Stimulated activated CD4-positive, alpha-beta T cell treated with anti-CD3 and anti-CD28 coated beads, Interleukin-12 subunit alpha, Interleukin-12 subunit beta, amount 100 ng/mL, for 24 hours (primary cell): ENCODE measurements at places on chromosomes 3 and 15.

DNA sequence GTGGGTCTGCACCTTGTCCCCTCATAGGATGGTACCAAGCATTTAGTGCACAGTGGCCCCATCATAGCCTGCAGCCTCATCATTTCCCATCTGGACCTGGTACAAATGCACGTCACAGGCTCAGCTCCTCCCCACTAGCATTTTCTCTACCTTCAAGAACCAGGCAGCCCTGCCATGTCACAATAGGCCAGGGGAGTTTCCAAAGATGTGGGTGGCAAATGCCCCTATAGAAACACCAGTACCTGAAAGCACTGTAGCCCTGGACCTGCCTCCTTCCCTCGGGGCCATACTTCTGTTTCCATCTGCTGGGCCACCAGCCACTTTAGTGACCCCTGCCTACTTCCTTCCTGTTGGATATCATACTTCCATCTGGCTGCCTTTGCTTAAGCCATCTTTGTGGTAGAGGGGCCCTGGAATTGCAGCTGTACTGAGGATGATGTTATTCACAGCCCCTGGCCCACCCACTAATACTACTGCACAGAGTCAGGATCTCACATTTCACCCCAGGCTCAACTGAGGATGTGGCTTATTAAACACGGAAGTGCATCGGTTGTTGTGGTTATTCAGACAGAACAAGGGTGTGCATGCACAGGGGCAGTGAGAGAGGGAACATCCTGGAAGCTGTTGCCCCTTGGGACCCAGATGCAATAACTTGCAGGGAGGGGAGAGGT is 3.8 kb downstream of the TCTA start:
- peak; percentile 28 for DNase-seq

DNA sequence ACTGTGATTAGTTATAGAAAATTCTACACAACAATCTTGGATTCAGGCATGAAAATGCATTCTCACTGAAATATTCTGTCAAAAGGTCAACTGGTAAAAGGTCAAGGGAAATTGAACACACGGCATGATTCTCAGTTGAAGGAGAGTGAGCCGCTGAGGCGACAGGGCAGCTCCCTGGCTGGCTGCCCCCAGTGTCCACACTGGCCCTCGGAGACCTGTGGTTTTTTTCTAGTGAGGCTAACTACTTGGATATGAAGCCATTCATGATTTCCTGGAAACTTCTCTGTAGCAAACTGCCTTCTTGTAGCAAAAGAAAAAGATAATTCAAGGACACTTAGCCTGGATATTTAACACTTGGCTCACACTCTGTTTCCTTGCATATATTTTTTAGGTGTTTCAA is 37.2 kb downstream of the AADACL2 start:
- DNase-seq, result no peak

- DNase-seq, result no peak
These were observed 61.2 kb downstream of the SENP2 start for GRCh38 chr3:185647134-185647879.

DNA sequence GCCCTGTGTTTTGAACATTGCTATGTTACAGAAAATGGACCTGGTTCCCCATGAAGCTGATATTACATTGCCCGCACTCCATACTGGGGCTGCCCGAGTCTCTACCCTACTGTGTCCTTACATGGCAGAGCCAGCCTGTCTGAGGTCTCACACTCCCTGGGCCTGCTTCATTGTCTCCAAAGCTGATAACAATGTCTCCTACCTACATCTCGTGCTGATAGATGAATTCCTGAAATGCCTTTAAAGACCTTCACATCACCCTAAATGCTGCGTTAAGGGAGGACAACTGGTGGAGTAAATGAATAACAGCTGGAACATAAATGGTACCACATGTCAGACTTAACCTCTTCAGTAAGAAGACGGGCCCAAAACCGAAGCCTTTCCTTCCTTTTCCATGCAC is 62.9 kb upstream of the PTX3 start:
- no peak for DNase-seq

- peak; percentile 19 for DNase-seq
These were observed 1.3 kb upstream of the HACD2 start for GRCh38 chr3:123586131-123586530.

- no peak for DNase-seq
These were observed at the start of gene CATSPER2 for GRCh38 chr15:43648649-43649429. CATSPER2 (minus strand) TSS chr15:43648844; CDS start chr15:43648061, 783 bp downstream.

DNA sequence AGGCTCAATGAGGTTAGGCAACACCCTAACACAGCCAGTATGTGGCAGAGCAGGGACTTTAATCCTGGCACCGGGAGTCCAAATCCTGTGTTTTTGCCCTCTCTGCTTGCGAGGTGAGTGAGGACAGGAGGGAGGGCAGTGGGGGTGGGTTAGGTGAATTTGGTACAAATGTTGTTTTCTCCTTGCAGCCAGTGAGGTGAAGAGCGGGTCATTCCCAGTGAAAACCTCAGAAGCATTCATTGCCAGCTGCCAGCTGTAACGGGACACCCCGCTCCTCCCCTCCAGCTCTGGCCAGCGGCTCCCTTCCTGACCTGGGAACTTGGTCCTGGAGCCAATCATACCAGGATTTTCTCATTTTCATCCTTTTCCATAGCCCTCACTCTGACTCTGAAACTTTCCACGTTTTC is 45.7 kb upstream of the RAB6B start:
- DNase-seq, result no peak

GRCh38 chr3:188266562-188267274 is 112.8 kb downstream of the LPP start:
- no peak for DNase-seq

GRCh38 chr15:40766906-40767837 is 2.6 kb upstream of the C15orf62 start:
- DNase-seq, result no peak

DNA sequence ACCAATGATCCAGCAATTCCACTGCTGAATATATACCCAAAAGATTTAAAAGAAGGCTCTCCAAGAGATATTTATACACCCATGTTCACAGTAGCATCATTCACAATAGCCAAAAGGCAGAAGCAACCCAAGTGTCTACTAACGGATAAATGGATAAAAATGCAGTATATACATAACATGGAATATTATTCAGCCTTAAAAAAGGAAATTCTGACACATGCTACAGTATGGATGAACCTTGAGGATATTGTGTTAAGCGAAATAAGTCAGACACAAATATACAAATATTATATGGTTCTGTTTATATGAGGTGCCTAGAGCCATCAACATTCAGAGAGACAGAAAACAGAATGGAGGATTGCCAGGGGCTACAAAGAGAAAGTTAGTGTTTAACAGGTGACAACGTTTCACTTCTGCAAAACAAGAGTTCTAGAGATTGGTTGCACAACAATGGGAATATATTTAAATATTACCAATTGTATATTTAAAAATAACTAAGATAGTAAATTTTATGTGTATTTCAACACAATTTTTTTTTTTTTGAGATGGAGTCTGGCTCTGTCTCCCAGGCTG is 69.4 kb downstream of the STAG1 start:
- DNase-seq, result no peak

- DNase-seq, result no peak
These were observed 557 bp downstream of the ELL3 start for GRCh38 chr15:43776101-43776717.

GRCh38 chr15:60093273-60094067 is 89.4 kb downstream of the FOXB1 start:
- DNase-seq, result no peak

DNA sequence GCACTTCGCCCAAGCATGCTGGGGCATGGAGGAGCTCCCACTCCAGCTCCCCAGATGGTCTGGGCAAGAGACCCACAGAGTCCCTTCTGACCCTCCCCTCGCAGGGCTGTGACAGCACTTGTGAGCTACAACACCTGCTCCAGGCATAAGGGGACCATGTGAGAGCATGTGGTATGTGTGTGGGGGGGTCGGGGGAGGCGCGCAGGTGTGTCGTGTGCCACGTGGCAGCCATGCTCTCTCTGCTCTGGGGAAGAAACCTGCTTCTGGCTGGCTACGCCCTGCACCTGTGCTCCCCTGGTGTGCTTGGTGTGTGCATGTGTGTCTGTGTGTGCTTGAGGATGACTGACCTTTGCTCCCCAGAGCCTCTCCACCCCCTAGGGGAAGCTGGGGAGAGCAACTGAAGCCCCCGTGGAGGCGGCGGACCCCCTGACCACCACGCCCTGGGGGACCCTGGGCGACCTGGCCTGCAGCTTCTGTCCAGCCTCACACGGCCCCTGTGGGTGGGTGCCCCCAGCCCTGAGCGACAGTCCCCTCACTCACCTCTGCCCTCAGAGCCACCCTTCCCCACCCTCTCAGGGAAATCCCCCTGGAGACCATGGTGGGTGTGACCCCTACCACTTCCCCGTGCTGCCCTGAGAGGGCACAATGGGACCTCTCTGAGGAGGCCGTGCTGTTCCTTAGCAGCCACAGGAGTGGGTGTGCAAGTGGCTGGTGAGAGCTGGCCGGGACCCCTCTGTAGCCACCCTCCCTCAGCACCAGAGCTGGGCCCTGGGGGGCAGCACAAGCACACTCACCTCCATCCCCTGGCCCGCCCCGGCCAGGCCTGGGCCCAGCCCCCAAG is 16.6 kb upstream of the SEC13 start:
- DNase-seq, result no peak

DNA sequence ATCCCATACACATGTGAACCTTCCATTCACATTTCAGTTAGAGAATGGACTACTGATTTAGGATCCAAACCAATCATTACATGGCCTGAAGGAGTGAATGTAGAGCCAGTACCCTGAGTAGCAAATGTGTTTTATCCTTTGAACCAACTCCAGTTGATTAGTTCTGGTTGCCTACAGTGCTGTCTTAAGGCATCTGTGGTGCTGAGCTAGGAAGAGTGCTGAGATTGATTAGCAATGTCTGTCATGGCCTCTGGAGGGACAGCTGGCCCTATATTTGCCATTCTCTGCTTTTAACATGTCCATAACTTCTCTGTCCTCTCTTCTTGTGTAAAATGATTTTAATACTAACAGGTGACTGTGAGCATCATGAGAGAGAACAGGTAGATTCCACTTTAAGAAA is 11.1 kb downstream of the LRTM1 start:
- DNase-seq, result no peak

DNA sequence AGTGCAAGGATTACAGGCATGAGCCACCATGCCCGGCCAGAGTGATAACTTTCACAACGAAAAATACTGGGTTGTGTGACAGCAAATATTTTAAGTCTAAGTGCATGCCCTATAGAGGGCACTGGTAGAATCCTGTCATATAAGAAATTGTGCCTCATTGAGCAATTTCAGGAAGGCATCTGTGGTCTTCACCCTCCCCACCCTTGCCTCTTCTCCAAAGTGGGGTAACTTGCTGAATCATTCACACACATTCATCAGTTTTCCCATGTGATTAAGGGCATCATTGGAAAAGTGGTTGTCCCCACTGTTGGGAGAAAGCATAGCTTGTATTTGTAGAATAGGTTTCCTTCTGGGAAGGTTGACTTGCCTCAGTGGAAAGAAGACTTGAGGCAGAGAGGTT is 9.2 kb downstream of the MITF start:
- no peak for DNase-seq

DNA sequence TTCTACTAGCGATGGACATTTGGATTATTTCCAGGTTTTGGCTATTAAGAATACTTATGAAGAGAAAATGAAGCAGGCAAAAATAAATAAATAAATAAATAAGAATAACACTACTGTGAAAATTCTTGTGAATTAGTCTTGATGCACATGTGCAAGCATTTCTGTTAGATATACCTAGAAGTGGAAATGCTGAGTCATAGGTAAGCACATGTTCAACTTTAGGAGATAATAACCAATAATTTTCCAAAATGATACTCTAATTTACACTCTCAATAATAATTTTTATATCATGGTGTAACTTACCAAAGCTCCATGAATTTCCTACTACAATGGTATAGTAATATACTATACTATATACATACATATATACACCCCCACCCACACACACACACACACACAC is 23.4 kb downstream of the EMC4 start:
- DNase-seq, result no peak

- no peak for DNase-seq
These were observed 39.0 kb upstream of the TRAK1 start for GRCh38 chr3:42052132-42052483.

DNA sequence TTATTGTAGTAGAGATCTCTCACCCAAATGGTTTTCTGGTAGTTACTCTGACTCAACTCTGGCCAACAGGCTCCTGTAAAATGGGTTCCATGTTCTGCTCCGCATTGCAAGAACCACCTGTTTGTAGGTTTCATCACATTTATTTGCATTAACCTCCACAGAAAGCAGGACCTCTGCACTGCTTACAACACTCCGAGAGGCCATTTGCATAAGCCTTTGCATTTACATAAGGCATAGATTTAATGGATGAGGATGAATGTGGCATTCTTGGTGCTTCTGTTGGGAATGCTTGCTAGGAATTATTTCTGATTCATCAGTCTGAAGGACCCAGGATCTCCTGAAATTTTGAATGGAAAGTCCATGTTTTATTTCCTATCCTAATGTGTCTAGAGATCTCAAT is 320.1 kb downstream of the ZNF621 start:
- DNase-seq, result no peak

DNA sequence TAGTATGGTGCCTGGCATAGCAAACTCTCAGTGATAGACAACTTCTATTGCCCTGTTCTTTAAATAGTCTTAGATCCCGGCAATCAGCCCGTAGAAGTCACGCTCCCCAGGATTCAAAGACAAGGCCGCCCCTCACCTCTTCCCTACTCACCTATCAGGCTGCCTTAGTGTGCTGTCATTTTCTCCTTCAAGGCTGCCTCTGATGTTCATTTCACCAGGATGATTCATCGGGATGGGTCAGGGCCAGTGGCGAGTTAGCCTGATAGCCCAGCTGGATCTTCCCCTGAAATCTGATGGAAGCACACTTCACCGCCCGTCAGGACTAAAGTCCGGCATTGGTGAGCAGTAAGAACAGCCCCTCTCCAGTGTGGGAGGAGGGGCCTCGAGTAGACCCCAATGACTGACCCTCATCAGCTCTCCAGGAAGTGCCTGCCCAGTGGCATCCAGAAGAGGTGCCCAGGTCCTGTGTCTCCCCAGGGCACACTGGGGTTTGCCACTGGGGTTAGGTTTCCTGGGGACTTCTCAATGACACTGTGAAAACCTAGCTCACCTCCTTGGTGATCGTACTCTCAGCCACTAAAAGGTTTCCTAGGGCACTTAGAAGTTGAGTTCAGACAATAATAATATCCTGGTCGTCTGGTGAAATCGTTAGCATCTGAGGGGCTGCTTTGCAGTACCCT is 37.5 kb downstream of the TPM1 start:
- DNase-seq, result no peak

- DNase-seq, result no peak
These were observed 23.2 kb downstream of the SCN11A start for GRCh38 chr3:39028546-39028945.

DNA sequence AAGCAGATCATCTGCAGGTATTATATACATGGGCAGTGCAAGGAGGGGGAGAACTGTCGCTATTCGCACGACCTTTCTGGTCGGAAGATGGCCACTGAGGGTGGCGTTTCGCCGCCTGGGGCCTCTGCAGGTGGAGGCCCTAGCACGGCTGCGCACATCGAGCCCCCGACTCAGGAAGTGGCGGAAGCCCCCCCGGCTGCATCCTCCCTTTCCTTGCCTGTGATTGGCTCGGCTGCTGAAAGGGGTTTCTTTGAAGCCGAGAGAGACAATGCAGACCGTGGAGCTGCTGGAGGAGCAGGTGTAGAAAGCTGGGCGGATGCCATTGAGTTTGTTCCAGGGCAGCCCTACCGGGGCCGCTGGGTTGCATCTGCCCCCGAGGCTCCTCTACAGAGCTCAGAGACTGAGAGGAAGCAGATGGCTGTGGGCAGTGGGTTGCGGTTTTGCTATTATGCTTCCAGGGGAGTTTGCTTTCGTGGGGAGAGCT is 639 bp downstream of the MKRN3 start:
- peak; percentile 2 for DNase-seq

GRCh38 chr3:134711284-134711683 is 60.5 kb upstream of the KY start:
- no peak for DNase-seq
